Stimulated activated CD8-positive, alpha-beta memory T cell treated with anti-CD3 and anti-CD28 coated beads, Interleukin-4, amount 100 ng/mL, for 1 hour (primary cell): ENCODE measurements at places on chromosomes 6 and 20.

- DNase-seq = no peak
Measured at GRCh38 chr20:34089655-34090345, 22.2 kb downstream of the EIF2S2 start.

DNA sequence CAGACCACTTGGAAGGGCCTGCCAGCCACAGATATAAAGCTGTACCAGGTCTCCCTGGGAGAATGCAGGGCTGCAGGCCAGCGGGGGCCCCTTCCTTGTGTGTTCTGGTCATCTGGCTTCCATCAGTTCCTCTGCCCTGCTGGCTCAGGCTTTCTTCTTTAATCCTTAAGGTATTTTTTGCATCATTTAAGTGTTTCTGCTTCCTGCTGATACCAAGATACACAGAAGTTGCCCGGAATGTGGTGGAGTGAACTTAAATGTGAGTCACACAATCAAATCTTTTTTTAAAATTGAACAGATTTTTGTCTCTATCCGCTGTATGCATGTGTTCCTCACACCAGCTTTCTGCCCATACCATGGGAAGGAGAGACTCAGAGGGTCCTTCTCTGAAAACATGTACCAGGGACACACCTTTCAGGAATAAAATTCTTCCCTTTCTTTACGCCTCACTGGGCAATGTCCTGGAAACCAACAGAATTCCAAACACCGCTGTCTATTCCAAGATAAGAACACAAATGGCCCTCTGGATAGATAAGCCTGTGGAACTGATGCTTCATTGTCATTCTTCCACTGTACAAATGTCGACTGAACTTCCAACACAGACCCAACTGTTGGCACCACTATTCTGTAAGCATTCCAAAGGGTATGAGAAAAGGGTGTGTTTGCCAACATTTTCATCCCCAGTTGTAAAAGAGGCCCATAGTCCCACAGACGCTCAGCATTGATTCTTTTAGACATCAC is 206.2 kb upstream of the MYLIP start:
- no peak for DNase-seq

GRCh38 chr6:130593200-130593599 is 227.4 kb downstream of the TMEM200A start:
- no peak for DNase-seq

DNA sequence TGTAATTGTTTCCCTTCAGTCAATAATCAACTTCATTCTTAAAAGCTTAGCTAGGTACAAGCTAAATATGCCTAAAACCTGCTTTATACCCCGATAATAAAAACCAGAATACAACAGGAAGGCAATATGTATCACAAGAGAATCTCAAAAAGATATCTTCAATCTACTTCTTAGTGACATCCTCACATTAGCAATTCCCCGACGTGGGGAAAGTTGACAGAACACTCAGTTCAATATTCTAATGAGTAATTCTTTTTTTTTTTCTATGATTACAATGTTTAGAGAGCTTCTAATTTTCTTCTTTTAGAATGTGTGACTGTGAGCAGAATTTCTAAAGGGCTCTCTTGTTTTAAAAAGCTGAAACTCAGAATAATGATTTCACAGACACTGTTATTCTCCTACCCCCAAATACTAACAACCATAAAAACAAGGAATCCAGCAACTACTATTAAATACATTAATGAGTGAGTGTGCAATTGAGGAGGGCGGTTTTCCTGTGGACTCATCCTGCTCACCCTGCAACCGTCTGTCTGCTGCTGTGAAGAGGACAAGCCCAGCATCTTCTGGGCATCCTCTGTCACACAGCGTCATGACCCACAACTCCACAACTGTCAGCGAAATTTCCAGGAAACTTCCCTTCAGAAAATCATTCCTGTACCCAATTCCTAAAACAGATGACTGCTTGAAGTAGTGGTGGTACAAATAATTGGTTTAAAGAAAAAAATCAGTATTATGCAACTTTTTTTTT is 68.1 kb downstream of the DTNBP1 start:
- no peak for DNase-seq

DNA sequence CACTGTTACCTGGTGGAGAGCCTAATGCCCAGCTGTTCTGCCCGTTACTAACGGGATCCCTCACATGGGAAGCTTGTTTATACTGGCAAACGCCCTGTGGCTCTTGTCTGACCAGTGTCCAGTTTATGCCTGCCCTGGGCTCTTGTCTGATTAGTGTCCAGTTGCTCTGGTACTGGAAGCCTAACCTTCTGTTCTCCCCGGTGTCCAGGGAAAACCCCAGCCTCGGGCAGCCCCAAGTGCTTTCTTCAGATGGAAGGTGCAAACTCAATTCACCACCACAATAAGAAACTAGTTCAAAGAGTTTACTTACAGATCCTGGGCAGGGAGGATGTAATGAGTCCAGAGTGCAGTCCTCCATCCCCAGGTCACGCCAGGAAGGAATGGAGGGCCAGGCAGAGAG is 148.4 kb downstream of the TBXT start:
- no peak for DNase-seq
